Epithelial cell of esophagus (primary cell): ENCODE measurements at places on chromosomes 7 and 10.

DNA sequence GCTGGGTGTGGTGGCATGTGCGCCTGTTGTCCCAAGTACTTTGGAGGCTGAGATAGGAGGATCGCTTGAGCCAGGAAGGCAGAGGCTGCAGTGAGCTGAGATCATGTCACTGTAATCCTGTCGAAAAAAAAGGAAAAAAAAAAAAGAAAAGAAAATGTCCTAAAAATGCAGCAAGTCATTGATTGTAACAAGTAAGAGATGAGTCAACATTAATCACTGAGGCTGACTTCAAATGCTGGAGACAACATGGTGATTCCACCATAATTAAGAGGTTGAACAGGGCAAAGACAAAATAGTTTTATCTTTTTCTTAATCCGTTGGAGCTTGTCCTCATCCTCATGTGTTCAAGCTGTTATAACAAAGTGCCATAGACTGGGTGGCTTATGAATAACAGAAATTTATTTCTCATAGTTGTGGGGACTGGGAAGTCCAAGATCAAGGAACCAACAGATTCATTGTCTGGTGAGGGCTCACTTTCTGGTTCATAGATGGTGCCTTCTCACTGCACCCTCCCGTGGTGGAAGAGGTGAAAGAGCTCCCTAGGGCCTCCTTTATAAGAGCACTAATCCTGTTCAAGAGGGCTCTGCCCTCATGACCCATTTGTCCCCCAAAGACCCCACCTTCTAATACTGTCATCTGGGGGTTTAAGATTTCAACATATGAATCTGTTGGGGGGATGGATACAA, 60.3 kb downstream of the TBXAS1 start:
- DNase-seq = peak; percentile 69

- no peak for DNase-seq
Measured at GRCh38 chr10:57723305-57723704, 544.4 kb downstream of the IPMK start.

GRCh38 chr7:25615003-25615402, 386.7 kb upstream of the NPVF start:
- no peak for DNase-seq

DNA sequence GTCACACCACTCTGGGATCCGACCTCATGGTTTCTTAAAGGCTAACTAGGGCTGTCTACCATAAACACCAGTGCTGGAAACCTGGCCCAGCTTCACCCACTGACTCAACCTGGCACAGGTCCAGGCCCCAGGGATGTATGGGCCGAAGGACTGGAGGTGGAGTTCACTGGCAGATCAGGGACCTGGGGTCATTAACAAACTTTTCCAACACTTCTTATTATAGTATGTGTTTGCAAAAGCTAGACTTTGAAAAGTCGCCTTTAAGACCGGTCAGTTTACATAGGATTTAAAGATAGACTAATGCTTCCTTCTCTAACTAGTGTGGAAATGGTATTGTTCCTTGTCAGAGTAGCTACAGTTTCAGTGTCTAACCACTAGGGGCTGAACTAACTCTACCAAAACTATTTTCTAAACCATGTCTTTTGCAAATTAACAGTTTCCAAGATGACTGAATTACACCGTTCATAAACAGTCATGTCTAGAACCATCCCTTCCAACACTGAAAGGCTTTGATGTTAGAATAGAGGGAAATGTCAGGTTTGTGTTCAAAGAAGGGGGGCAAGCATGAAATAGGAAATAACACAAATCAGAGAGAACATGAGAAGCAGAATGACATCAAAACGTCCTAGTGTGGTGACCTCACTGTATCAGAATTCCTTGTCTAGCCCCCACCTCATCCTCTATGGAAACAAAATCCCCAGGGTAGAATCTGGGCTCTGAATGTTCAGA, 29.7 kb downstream of the STN1 start:
- peak; percentile 87 for DNase-seq

- no peak for DNase-seq
Measured at GRCh38 chr10:119942973-119943372, 50.4 kb downstream of the SEC23IP start.

DNA sequence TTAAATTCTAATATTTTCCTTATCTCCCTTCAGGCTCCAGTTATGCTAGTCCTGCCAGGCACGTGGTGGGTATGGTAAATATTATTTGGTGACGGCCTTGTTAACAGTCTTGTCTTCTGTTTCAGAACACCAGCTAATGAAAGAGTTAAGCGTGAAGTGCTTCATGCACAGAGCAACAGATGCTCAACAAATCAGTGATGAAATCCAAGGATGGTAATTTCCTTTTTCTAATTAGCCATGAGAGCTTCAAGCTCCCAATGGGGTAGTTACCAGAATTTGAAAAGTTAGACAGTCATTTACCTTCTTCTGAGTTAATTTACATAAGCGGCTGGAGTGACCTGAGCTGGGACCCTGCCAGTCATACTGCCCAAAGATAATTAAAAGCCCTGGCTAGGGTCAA, 1.9 kb upstream of the OTUD1 start:
- DNase-seq = no peak

DNA sequence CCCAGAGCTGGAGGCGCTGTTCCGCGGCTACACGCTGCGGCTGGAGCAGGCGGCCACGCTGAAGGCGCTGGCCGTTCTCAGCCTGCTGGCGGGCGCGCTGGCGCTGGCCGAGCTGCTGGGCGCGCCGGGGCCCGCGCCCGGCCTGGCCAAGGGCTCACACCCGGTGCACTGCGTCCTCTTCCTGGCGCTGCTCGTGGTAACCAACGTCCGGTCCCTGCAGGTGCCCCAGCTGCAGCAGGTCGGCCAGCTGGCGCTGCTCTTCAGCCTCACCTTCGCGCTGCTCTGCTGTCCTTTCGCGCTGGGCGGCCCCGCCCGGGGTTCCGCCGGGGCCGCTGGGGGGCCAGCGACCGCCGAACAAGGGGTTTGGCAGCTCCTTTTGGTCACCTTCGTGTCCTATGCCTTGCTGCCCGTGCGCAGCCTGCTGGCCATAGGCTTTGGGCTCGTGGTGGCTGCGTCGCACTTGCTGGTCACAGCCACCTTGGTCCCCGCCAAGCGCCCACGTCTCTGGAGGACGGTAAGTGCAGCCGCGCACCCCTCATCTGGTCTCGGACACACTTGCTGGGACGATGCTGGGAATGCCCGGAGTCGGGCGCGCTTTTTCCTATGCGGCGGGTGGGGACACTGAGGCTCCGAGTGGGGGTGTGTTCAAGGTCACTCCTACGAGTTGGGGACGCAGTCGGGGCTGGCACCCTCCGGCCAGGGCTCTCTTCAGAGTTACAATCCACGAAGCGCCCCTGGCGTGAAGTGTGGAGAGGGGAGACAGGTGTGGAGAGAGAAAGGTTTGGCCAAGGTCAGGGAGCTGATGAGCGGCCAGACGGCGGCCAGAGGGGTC, 717 bp downstream of the ADCY1 start:
- DNase-seq = peak; percentile 50

DNA sequence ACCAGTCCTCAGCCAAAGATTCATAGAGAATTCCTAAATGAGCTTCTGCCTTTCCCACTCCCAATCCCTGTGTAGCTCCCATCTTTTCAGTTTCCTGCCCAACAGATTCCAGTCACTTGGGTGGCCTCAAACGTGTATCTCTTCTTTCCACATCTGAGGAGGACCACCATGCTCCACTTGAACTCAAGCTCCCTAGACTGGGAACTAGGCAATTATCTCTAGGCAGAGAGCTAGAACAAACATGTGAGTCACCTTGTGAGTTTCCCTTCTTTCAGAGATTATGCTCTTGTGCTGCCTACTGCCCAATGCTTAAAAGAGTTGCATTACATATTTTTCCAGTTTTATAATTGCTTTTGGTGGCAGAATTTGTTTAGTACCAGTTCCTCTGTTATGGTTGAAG, 178.0 kb downstream of the MDFIC start:
- DNase-seq = peak; percentile 76

DNA sequence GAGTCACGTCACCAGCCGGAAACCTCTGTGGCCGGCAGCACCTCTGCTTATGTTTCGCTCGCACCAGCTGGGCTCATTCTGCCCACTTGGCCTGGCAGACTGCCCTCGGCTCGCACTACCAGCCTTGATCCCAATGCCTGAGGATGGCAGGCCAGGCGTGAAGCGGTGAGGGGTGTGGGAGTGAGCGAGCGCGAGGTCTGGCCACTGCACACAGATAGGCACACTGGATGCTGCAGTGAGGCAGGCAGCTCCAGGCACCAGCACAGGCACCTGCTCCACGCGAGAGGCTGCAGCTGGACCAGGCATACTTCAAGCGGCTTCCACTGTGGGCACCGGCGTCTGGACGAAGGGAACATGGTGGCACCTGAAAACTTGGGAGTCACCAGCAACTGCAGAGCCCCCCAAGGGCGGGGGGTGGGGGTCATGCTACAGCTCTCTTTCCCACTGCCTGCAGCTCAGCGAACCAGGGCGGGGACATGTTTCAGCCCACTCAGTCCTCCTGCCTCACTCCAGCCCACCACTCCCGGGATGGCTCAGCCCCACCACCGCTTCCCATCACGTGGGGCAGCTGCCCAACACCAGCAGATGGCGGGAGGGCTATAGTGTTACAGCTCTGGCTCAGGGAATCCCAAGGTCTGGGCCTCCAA, 5.4 kb upstream of the DMTF1 start:
- no peak for DNase-seq

DNA sequence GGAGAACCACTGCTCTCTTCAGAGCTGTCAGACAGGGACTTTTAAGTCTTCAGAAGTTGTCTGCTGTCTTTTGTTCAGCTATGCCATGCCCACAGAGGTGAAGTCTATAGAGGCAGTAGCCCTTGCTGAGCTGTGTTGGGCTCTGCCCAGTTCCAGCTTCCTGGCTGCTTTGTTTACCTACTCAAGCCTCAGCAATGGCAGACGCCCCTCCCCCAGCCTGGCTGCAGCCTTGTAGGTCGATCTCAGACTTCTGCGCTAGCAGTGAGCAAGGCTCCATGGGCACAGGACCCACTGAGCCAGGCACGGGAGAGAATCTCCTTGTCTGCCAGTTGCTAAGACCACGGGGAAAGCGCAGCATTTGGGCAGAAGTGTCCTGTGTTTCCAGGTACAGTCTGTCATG, 12.1 kb upstream of the CPA2 start:
- no peak for DNase-seq

DNA sequence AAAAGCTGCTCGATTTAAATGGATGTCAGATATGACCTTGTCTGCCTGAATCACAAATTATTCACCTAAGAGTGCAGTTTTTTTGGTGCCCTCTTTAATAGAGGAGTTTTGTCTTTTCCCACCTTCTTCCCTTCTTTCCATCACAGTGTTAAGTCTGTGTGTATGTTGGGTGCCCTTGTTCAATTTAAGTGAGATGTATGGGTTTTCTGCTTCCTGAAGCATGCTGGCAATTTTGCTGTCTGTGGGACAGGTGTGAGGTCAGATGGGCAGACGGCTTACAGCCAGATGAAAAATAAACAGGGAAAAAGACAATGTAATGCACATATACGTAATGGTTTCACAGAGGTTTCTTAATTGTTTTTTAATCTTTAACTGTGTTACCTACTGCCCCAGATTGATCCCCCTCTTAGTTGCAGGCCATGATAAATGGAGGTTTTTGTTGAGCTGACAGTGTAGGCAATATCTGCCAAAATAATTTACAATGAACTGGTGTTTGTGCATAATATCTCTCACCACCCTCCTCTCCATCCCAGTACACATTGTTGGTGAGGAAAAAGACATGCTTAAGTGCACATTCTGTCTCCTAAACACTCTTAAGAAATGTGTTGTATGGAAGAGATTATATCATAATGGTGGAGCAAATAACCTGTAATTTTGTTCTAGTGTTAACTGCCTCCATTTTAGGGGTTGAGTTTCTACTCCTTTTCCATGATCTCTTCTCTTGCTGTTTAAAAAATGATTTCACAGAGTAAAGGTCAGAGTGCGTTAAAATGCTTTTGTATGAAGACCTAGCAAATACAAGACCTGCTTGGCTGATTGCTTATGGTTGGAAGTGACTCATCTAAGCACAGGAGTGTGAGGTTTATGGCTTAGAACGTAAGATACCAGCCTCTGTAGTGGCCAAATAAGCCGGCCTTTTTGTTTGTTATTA, 123.9 kb downstream of the LRRC4 start:
- DNase-seq = peak; percentile 50

- peak; percentile 48 for DNase-seq
Measured at GRCh38 chr7:19920166-19920565, 146.7 kb upstream of the TMEM196 start.

DNA sequence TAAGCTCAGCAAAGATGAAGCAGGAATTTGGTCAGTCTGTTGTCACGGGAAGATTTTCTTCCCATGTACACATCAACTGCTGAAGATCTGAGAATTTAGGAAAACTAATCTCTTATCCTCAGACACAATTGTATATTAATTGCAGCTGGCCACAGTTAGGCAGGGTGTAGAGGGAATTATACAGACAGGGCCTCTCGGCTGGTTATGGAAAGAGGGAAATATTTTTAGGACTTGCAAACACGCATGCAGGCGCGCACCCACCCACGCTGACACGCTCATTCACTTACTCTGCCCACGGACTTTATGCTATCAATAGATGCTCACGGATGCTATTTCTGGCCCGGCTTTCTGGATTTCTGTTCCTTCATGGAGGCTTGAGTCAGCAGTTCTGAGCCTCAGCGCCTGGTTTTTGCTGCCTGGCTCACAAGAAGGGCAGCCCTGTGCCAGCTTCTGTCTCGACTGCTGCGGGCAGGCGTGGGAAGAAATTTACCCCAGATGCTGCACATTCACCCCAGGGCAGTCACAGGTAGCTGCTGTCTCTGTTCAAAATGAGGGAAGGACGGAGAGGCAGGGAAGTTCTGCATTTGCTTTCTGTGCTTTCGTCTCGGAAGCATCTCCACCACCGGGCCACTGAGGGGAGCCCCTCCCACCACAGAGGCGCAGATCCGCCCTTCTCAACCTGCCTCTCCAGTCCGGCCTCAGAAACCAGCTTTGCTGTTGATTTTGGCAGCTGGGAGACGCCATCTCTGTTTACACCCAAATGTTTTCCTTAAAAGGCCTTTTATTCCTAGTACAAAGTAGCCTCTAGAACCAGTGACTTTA, 116.3 kb upstream of the BTBD16 start:
- DNase-seq = peak; percentile 40

- peak; percentile 43 for DNase-seq
Measured at GRCh38 chr10:22325272-22326144, 4.6 kb downstream of the BMI1 start.

DNA sequence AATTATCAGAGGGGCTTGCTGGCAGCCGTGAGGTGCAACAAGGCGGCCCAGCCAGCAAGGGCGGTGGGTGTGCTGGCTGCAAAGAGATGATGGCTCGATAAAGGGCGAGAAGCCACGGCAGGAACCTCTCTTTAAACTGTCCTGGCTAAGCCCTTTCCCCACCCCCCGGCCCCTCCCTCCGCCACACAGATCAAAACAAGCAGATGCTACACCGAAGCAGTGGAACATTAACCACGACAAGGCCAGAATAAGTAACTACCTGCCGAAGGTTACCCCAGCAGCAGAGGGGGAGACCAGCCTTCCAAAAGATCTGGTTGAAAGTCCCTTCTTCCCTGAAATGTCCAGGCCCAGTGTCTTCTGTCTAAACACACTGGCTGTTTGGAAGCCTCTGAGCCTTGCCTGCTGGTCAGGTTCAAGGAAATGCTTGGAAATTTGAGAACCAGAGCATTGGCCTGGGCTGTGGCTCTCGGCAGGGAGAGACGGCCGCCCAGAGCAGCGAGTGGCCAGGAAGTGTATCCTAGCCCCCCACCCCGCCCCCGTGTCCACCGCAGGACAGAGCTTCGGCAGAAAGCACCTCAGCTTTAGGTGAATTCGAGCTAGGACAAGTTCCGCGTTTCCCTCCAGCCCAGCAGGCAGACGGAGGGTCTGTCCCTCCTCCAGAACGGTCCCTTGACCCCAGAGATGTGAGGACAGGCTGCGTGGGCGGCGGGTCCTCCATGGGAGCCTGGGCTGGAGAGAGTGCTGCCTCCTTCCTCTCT, 2.1 kb downstream of the FAM20C start:
- DNase-seq = peak; percentile 35
